GM12878 (cell line): ENCODE measurements at places on chromosomes 6 and 20. TPM values are rescaled to one million over a fixed set of nuclear protein-coding genes. Genes with fewer than 3 reads are reported as not detected.

DNA sequence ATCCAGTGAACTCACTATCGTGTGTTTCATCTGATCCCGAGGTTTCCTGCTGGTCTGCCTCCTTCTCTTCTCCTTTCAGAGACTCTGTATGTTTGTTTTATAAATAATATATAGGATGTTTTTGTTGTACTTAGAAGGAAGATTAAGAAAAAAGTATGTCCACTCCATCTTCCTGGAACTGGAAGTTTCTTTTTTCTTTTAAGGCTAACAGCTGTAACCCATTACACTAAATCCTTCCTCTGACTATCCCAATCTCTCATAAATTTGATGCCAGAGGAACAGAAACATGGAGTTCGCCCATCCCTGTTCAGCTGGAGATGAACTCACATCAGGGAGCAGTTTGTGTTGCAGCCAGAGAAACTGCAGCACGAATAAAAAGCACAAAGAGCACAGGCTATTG lies 20.7 kb downstream of the RIPK1 start:
- H3K36me3 ChIP-seq: peaks cover 2% of the 10 kb centered on the region
- H3K4me3 ChIP-seq: no peak overlapping the region
- no peaks in the 10 kb centered on the region for H3K4me1 ChIP-seq

DNA sequence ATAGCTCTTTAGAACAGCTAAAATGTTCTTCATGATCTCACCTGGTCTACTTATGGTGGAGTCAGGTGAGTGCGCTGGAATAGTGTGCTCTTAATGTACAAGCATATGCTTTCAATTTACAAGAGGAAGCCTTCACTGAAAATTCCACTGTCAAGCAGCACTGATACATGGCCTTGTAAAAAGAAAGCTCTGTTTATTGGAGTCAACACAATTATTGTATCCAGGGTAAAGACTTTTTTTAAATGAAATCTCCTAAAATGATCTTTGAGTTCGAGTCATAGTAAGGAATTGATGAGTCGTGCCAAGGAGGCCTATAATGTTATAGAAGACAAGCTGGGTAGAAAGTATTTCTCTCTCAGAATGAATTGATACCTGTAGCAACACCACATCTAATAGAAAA lies 41.6 kb upstream of the CARMIL1 start:
- no peaks in the 10 kb centered on the region for H3K27me3 ChIP-seq
- H3K36me3 ChIP-seq: no peaks in the 10 kb centered on the region
- H3K4me1 ChIP-seq: no peaks in the 10 kb centered on the region
- no peak for DNase-seq
- H3K27ac ChIP-seq: no peak overlapping the region

DNA sequence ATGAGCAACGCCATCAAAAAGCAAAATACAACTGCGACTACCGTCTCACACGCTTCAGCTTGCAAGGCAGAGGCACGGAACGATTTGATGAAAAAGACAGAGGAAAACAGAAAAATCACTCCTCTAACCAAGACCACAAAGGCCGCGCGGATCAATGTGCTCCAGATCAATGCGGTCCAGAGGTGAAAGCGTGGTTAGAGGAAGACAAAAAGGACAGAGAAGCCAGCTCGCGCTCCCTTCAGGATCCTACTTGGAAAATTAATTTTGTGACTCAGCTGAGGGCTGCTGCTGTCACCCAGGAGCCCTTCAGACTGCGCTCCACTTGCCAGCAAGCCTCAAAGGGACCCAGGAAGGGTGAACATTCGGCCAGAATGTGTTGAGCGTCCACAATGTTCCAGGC lies 140.2 kb upstream of the RPS6KA2 start:
- H3K4me1 ChIP-seq: no peaks in the 10 kb centered on the region
- DNase-seq: no peak
- H3K4me3 ChIP-seq: no peak overlapping the region
- H3K36me3 ChIP-seq: no peaks in the 10 kb centered on the region
- H3K27ac ChIP-seq: no peak overlapping the region

GRCh38 chr6:163702736-163703135 lies 288.2 kb downstream of the QKI start:
- H3K4me3 ChIP-seq: no peak overlapping the region
- H3K27ac ChIP-seq: peak overlapping the region; percentile 22; the same call in 1 of the 2 replicates
- H3K36me3 ChIP-seq: no peaks in the 10 kb centered on the region

GRCh38 chr6:111982681-111983080 lies 71.2 kb upstream of the CCN6 start:
- DNase-seq: no peak
- H3K36me3 ChIP-seq: no peaks in the 10 kb centered on the region
- no peaks in the 10 kb centered on the region for H3K4me1 ChIP-seq
- no peaks in the 10 kb centered on the region for H3K27me3 ChIP-seq

Gene MTFR2
- 13.6 and 17.6 TPM in 2 replicates for total RNA-seq

Gene ANKEF1
- 1.2 and 1.4 TPM in 2 replicates for total RNA-seq

Gene TTI1
- 25.6 and 27.2 TPM in 2 replicates for total RNA-seq
